ENCODE measurements at places on chromosomes 2 and 18.

DNA sequence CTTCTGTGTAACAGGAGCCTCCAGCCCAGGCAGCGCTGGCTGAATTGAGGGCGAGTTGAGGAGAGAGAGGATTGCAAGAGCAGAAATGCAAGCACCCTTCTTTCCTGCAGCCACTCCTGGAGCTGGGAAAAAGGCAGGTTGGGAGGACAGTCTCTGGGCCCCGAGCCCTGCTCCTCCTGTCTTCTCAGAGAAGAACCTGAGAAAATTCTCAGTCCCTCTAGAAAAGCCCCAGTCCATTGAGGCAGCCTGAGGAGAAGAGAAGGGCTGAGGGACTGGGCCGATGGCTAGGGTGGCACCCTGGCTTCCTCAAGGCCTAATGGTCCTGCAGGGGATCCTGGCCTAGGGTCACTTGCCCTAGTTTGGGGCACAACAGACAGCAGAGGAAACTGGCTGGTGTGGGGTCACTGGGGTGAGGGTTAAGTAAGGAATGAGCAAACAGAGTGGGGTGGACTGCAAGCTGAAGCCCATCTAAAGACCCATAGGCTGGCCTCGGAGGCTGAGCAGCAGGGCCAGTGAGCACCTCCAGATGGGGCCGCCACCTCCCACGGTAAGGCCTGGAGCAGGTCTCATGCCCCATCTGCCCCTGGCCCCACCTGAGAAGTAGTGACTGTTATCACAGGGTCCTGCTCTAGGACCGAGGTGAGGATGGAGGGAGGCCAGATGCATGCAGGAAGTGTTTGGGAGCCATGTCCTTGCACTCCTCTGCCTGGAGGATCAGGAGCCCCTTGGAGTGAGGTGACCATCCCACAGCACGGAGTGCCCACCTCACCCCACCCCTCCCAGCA is 12.4 kb downstream of the CIB4 start:
- DNase-seq: no peak

DNA sequence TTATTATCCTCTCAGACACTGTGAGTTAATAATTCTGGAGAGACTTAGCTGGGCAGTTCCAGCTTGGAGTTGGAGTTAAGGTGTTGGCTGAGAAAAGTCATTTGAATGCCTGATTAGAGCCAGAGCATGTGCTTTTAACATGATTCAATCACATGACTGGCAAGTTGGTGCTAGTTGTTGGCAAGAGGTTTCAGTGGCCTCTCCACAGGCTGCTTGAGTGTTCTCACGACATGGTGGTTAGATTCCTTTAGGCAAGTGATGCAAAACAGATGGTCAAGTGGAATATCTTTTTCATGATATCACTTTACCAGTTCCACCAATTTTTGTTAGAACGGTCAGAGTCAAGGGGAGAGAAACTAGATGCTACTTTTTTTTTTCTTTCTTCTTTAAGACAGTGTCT is 262.7 kb upstream of the FN1 start:
- DNase-seq: no peak

- no peak for DNase-seq
Observed at GRCh38 chr18:79402209-79402576, 6.5 kb downstream of the NFATC1 start.

- DNase-seq: peak; percentile 53
Observed at GRCh38 chr2:20093263-20094141, 42.1 kb upstream of the LAPTM4A start.

DNA sequence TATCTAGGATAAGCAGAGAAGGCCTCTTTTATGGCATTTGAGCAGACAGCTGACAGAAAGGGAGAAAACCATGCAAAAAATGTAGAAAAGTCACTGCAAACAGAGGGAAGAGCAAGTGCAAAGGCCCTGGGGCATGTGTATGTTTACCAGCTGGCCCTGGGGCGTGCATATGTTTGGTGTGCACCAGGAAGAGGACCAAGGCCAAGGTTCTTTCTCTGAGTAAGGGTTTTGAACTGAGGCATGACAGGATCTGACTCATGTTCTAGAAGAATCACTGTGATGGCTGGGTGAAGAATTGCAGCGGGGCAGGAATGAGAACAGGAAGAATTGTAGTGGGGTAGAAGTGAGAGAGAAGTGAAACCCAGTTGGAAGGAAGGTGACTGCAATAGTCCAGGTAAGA is 69.6 kb downstream of the STEAP3 start:
- no peak for DNase-seq

- peak; percentile 72 for DNase-seq
Observed at GRCh38 chr2:181683518-181684453, 3.5 kb upstream of the NEUROD1 start.

GRCh38 chr2:19614066-19614465 is 255.6 kb upstream of the OSR1 start:
- no peak for DNase-seq

- DNase-seq: no peak
Observed at GRCh38 chr2:8219631-8220355, 462.1 kb upstream of the ID2 start.

DNA sequence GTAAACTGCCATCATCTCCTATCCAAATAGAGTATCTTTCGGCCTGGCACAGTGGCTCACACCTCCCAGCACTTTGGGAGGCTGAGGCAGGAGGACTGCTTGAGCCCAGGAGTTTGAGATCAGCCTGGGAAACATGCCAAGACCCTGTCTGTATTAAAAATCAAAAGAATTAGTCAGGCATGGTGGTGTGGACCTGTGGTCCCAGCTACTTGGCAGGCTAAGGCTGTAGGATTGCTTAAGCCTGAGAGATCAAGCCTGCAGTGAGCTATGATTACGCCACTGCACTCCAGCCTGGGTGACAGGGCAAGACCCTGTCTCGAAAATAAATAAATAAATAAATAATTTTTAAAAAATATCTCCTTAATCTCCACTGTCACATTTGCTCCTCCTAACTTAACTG is 14.7 kb upstream of the ARPC2 start:
- DNase-seq: no peak

- no peak for DNase-seq
Observed at GRCh38 chr2:241895712-241896641, 26.4 kb downstream of the RTP5 start.

- no peak for DNase-seq
Observed at GRCh38 chr2:160984426-160985077, 175.7 kb upstream of the TANK start.
